ENCODE measurements at places on chromosomes 1 and 21.

- no peak for DNase-seq
Observed at GRCh38 chr1:17264470-17264869, 15.6 kb downstream of the PADI3 start.

DNA sequence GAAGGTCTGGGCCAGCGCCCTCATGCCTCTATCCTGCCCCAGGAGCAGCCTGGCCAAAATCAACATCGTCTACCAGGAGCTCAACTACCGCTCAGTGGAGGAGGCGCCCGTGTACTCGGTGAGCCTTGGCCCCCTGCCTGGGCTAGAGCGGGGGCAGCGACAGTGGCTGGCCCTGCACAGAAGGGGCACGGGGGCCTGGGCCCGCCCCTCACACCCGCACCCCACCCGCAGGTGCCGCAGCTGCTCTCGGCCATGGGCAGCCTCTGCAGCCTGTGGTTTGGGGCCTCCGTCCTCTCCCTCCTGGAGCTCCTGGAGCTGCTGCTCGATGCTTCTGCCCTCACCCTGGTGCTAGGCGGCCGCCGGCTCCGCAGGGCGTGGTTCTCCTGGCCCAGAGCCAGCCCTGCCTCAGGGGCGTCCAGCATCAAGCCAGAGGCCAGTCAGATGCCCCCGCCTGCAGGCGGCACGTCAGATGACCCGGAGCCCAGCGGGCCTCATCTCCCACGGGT is 10.8 kb downstream of the SCNN1D start:
- peak; percentile 9 for DNase-seq

GRCh38 chr1:195820925-195821324 is 787.3 kb downstream of the KCNT2 start:
- no peak for DNase-seq

DNA sequence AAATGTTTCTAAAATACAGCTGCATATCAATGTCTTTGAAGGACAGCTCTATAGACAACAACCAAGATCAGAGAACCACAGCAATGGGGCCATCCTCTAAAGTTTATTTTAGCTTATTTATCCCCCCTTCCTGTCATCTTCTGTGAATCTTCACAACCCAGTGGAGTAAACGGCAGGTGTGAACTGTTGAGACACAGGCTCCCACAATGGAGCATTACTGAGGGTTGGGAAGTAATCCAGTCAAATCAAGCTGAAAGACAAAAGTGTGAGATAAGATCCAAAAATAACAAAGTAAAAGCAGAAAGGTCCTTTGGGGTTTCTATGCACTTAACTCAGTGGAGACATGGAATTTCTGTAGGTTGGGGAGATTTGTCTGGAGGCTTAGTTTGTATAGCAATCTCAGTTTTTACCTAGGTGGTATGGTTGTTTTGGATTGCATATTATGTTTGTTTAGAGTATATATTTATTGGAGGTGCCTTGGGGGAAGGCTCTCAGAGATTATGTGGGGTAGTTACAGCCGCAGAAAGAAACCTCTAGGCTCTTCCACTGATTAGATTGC is 286.9 kb upstream of the ADGRL2 start:
- no peak for DNase-seq

- DNase-seq = no peak
Observed at GRCh38 chr1:34800214-34800613, 7.4 kb downstream of the GJA4 start.

DNA sequence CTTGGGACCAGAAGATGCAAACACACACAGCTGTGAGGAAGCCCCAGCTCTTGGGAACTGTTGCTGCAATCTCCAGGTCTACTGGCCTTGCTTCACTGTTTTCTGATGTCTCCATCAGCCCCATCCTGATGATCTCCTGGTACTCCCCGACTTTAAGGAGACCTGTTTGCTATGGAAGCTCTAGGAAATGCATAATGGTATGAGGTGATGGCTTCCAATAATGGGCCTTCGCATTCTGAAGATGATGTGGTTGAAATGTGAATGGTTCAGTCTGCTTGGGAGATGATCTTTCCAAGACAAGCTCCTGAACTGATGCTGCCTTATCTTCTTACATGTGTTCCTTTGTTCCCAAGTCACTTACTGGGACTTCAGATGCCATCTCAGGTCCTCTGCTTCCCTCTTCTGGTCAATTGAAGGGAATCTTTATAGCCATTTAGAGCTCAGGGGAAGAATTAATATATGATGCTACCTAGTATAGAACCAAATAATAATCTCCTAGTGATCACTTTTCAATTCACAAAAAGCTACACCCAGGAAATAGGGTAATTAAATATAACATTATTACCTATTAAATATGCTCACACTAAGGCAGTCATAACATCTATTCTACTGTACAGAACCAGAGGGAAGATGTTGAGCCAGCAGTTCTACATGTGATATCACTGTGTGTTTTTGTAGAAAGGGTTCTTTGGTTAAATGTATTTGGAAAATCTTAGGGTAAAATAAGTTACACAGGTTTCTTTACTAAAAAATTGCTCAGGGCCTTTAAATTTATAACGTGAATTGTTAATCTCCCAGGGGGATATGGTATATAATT is 73.9 kb upstream of the VTCN1 start:
- peak; percentile 35 for DNase-seq

Data from NCI-H2081 (cell line).